ENCODE measurements at places on chromosomes 4 and X.

- no peak for DNase-seq
Observed at GRCh38 chr4:124415146-124415545, 297.4 kb downstream of the ANKRD50 start.

DNA sequence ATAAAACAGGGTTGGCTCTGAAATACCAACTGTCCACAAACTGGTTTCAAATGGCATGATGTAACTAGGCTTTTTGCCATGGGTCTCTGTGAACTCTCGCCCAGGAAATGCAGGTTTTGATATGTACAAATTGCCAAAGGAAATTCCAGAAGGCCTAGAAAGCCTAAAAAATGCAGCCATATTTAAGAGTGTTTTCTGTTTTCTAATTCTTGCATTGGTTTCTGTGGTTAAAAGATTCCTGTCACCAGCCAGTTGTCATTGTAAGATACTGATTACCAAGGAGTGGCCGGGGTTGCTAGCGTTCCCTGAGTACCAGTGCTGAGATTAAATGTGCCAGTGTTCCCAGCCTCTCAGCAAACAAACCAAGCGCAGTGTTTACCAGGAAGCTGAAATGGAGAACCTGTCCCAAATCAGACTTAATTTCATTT is 53.9 kb upstream of the SORBS2 start:
- no peak for DNase-seq

DNA sequence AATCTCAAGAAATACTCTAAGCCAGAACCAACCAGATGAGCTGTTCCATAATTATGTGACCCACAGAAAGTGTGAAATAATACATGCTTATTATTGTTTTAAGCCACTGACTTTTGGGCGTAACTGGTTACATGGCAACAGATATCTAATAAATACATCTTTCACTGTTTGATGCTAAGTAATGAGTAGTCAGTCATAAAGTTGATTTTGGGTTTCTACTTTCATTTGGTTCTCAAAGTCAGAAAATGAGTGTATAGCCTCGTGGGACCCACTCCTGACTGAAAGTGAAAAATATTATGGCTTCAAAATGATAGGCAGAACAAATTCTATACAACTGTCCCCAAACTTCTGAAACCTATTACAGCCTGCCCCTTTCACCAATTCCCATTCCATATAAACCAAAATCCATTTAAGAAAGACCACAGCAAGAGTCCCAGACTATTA is 88.0 kb upstream of the CBR4 start:
- no peak for DNase-seq

- no peak for DNase-seq
Observed at GRCh38 chr4:52081216-52081615, 30.1 kb downstream of the SPATA18 start.

GRCh38 chr4:71685975-71686374 is 97.9 kb downstream of the GC start:
- no peak for DNase-seq

DNA sequence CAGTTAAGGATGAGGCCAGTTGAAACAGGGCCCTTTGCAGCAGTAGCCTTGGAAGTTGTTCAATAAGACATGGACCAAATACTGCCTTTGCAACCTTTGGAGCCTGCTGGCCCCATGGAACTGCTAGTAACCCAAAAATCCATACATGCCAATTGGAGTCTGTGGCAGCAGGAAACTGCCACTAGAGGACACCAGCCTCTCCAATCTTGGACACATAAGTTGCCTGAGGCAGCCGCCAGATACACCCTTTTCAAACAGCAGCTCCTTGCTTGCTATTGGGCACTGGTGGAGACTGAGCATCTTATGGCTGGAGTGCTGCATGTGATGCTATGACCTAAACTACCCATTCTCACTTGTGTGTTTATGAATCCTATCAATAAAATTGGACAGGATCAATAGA is 14.8 kb upstream of the LAP3 start:
- DNase-seq, result peak; percentile 24

DNA sequence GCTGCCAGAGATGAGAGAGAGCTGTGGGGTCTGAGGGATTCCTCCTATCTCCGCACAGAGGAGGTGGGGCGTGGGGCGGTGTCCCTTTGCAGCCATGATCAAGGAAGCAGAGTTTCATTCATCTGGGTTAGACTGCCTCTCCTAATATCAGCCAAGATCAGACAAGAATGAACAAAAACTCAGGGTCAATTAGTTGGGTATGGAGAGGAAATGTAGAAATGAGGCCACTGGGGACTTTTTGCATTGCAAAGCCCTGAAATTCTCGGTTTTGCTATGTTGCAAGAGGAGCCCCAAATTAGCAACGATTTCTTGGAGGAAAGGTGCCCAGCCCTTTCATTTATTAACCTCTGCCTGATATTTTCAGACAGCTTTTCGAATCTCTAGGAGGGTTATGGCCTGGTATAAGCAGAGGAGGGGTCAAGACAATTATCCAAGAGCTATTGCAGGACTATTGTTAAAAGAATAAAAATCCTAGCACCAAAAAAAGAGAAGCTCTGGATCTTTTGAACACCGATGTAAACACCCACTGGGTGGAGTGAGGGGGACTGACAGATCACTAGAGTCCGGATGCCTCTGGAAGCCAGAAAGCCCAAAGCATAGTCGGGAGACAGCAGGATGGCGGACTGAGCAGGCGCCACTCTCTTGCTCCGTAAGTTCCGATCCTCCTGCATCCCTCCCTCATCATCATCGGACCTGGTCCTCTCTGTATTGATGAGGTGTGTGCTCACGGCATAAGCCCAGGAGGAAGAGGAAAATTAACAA is 34.4 kb upstream of the ACSL1 start:
- no peak for DNase-seq

GRCh38 chrX:72139538-72139937 is 7.8 kb upstream of the RTL5 start:
- DNase-seq, result no peak

- DNase-seq, result no peak
Observed at GRCh38 chr4:159719531-159719930, 616.7 kb downstream of the RAPGEF2 start.

DNA sequence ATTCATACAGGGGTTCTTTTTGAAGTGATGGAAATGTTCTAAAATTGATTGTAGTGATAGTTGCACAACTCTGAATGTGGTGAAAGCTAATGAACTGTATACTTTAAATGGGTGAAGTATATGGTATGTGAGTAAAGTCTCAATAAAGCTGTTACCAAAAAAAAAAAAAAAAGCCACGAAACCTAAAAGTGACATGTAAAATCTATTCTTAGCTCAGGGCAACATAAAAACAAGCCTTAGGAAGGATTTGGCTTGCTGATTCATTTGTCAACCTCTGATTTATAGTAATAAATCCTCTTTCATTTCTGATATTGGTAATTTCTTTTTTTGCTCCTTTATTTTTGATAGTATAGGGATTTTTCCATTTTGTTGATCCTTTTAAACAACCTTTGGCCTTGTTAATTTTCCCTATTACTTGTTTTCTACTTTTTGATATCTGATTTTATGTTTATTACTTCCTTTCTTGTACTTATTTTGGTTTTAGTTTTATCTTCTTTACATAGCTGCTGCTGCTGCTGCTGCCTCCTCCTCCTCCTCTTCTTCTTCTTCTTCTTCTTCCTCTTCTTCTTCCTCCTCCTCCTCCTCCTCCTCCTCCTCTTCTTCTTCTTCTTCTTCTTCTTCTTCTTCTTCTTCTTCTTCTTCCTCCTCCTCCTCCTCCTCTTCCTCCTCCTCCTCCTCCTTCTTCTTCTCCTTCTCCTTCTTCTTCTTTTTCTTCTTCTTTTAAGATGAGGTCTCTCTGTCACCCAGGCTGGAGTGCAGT is 79.4 kb downstream of the ADGRG4 start:
- DNase-seq, result no peak

DNA sequence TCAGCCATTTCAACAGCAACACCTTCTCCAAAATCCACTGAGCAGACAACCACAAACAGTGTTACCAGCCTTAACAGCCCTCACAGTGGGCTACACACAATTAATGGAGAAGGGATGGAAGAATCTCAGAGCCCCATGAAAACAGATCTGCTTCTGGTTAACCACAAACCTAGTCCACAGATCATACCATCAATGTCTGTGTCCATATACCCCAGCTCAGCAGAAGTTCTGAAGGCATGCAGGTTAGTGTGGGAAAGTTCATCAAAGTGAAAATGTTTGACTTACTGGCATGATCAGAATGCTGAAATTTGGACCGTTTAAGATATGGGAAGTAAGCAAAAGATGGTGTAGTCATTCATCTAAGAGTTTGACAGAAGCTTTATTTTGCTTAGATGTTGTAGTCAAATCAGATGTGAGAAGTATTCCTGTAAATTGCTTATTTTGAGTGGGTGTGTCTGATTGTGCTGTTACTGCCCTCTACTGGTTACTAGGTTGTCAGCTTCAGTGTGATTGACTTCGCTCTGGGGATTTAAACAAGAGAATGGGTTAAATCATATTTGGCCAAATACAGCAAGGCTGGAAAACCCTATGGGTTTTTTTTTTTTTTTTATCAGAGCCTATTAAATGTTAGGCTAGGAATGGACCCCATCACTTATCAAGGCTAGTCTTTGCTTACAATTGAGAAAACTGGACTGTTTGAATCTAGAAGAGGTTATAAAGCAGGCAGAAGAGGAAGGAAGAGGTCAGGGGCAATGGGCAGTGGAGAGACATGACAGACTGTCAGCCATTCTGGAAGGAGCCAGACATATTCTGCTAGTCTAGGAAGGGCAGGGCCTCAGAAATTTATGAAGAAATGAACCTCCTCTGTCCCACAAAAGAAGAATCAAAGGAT is 130.3 kb downstream of the DIPK2B start:
- peak; percentile 1 for DNase-seq

- no peak for DNase-seq
Observed at GRCh38 chrX:125394449-125394848, 74.8 kb downstream of the TEX13C start.

- DNase-seq, result no peak
Observed at GRCh38 chrX:133007458-133007857, 49.0 kb upstream of the HS6ST2 start.

DNA sequence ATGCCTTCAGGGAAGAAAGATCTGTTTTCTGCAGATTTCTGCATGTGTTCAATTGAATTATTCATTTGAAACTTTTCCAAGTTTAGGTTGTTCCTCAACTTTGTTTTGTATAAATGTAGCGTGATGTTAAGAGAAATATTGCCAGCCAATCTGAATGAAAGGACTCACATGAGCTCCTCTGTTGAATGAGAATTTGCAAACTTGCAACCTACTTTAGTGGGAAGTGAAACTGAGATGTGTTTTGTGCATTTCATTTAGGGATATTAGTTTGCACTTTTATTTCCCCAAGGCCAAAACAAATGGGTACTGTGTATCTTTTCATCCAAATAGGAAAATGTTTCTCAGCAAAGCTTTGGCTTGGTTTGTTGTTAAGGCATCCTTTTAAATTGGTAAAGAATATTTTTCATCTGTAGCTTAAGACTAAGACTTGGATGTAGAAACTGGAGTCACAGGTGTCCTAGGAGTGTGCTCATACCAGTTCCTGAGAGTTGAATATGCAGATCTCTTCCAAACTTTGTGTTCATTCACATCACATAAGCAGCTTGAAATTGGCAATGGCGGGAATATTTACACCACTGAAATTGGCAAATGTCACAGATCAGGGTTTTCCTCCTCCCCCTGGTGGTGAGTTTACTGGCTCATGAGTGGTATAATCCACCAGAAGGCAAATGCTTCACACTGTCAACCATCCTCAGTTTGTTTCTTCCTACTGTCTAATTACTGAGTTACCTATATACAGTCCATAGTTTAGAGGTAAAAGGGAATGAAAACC is 193.6 kb upstream of the BANK1 start:
- no peak for DNase-seq

DNA sequence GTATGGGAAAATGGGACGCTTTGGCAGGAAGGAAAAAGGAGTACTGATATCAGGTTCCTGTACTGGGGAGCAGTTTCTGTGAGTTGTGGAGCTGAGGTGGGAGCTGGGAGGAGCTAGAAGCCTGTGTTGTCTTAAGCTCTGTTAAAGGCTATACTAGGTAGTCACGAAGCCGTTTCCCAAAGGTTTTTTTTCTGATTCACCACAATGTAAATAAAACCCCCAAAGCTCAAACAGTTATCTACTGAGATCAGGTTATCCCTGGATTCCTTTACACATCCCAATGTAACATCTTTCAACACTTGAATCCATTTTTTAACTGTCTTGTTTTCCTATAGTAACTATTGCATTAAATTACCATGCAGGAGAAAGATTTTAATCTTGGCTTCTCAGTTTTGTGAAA is 297.4 kb upstream of the SFRP2 start:
- no peak for DNase-seq

- no peak for DNase-seq
Observed at GRCh38 chr4:64960516-64960915, 551.3 kb upstream of the TECRL start.

GRCh38 chr4:138678985-138679746 is 336.4 kb upstream of the NOCT start:
- DNase-seq, result no peak
